ENCODE measurements at places on chromosomes 5 and 9.

DNA sequence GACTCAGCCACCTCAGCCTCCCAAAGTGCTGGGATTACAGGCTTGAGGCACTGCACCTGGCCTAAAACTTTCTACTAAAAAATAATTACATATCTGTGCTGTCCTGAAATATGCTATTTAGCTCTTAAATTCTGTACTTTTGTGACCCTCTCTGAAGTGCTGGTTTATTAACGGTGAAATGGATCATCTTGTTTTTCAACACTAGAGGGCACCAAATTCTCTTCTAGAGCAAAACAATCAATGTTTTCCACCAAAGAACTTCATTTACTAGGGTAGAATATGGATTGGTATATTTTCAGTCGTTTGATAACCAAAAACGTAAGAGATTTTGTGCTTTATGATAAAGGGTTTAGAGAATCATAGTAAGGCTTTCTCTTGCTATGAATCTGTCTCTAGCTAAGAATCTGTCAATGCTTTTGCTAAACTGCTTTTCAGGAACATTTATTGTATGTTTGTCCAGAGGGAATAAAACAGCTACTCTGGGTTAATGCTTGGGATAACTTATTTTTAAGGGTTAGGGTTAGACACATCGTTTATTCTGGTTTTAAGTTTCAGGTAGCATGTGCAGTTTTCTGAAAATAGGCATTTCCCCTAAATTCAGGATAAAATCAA lies 63.6 kb downstream of the RNF180 start:
- DNase-seq = peak; percentile 65

DNA sequence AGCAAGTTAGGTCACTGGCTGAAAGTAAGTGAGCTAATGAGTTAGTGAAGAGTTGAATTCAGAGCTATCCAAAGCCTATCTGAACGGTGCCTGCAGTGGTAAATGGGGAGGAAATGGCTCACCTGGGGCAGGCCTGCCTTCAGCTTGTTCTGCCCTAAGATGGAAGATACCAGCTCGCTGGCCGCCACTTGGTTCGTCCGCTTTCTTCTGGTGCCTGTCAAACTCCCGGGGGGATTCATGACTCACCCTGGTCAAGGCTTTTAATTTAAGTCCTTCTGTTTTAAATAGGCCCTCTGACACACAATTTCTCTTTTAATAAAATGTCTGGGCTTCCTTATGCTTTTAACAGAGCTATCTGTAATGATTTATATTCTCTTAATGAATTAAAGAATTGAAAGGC lies 78.8 kb downstream of the CFAP90 start:
- no peak for DNase-seq

GRCh38 chr5:146825033-146825432 lies 53.5 kb downstream of the PPP2R2B start:
- peak; percentile 63 for DNase-seq

- DNase-seq = no peak
Observed at GRCh38 chr5:135694012-135694411, 115.2 kb upstream of the CXCL14 start.

- DNase-seq = no peak
Observed at GRCh38 chr9:128001779-128002298, 21.1 kb upstream of the EEIG1 start.

DNA sequence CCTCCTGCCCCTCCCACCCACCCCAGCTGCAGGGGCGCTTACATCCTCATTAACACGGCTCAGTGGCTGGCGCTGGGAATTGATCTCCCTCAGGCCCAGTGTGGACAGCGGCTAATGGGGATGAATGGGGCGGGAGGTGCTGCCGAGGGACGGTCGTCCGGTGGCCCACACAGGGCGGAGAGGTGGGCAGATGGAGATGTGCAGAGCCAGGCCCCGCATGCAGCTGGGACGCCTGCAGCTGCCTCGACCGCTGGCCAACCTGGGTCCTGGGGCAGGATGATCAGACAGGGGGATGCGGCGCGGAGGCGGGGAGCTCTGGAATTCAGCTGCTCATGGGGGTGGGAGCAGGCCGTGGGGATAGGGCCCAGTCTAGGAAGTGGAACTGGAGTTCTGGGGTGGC lies 17.6 kb downstream of the TSPAN17 start:
- no peak for DNase-seq

GRCh38 chr5:1504069-1504595 lies 19.6 kb downstream of the LPCAT1 start:
- DNase-seq = no peak

- no peak for DNase-seq
Observed at GRCh38 chr9:129550199-129550839, 70.6 kb downstream of the C9orf50 start.

GRCh38 chr9:123471843-123472570 lies 116.0 kb downstream of the CRB2 start:
- DNase-seq = no peak

DNA sequence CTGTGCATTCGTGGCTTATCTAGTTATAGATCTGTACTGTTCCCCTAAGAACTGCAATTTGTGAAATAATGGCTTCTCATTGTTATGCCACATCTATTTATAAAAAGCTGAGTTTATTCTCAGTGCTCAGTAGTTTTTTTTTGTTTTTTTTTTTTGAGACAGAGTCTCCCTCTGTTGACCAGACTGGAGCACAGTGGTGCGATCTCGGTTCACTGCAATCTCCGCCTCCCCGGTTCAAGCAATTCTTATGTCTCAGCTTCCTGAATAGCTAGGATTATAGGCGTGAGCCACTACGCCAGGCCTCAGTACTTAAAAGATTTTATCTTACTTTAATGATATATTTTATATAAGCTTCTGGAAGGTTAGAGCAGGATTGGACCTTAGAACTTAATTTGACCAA lies 19.0 kb downstream of the SEC61B start:
- no peak for DNase-seq

DNA sequence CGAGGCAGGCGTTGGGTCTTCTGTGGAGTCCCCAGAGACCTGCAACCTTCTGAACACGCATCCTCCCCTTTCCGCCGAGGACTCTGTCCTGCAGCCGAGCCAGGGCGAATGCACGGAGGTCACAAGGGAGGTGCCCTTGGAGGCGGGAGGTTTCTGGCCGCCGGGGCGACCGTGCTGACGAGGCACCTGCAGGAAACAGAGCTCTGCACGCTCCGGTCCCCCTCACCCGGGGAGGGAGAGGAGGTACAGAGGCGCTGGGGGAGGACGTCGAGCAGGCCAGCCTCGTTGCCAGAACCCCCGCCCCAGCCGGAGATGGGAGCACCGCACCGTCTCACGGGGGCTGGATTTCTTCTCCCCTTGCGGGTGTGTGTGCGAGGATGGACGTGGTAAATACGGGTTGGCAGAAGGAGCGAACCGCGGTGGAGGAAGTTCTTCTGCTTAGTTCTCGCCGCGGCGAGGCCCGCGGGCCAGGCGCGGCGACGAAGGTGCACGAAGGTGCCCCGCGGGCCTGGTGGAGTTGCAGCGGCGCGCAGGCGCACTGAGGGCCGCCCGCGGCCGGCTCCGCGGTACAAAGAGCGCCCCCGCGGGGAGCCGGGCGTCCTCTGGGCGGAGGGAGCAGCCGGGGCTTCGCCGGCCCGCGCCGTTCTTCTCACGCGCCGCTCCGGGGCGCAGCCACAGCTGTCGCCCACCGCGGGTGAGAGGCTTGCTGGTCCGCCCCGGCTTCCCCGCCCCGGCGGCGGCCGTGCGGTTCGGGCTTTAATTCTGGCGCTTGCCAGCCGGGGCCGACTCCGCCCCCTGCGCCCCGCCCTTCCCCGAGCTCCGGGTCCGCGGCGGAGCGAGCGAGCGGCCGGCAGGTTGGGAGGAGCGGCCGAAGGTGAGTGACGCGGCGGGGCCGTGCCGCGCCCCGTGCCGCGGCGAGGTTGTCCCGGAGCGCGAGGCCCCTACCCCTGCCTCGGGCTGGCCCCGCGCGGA lies 289.5 kb downstream of the DOCK8 start:
- peak; percentile 75 for DNase-seq

DNA sequence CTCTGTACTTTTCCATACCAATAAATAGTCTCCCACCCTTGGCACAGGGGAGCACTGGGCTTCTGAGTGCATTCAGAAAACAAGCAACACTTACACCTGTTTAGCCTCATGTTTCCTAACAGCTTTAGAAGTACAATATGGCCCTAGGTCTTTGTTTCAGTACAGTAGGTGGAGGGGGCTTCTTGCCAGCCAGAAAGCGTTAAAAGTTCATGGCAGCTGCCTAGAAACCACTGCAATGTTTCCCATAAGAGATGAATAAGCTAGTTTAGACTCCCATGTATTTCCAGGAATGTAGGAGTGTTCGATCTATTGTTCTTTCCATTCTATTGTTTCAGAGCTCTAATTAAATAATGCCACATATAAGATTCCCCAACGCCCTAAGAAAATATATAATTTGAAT lies 444.8 kb downstream of the ARHGEF28 start:
- no peak for DNase-seq

GRCh38 chr9:5854063-5854790 lies 21.3 kb upstream of the ERMP1 start:
- no peak for DNase-seq

- no peak for DNase-seq
Observed at GRCh38 chr5:3393122-3393919, 202.3 kb upstream of the IRX1 start.

- DNase-seq = no peak
Observed at GRCh38 chr5:102955488-102955887, 164.4 kb downstream of the GIN1 start.

- DNase-seq = no peak
Observed at GRCh38 chr9:18889550-18889949, 143.5 kb downstream of the SAXO1 start.

DNA sequence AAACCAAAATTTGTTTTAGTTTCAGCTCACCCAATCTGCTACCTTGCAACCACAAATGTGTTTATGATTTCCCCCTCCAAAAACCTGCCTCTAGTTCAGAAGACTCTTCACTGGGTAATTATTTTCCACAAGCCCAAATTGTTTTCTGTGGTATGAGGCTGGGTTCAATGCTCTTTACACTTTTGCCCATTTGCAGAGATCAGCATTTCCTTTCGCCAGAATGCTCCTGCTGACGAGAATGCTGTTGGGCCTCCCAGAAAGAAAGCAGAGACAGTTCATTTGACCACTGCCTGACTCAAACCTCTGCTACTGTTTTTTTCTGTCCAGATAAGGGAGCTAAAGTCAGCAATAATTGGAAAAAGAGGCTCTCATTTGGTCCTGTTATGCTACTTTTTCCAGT lies 427.3 kb downstream of the PDE4D start:
- no peak for DNase-seq

DNA sequence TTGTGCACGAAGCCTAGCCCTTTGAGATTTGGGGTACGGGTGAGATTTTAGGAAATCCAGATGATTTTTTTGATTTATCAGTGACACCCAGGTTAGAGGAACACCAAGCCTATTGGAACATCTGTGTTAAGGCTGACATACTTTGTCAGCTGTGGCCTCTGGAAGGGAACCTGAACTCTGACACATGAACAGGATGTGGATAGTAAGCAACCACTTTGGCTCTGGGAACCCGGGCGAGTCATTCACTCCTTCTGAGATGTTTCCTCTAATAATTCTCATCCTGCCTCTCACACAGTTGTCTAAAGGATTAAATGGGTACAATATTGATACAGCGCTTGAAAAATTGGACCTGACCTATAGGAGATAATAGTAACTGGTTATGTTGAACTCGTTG lies 67.8 kb downstream of the FGF1 start:
- DNase-seq = no peak

GRCh38 chr9:20321423-20322082 lies 300.7 kb downstream of the MLLT3 start:
- DNase-seq = peak; percentile 5

GRCh38 chr9:77885104-77885672 lies 146.4 kb downstream of the GNAQ start:
- DNase-seq = no peak

- DNase-seq = no peak
Observed at GRCh38 chr5:56757077-56757476, 58.3 kb upstream of the MAP3K1 start.

DNA sequence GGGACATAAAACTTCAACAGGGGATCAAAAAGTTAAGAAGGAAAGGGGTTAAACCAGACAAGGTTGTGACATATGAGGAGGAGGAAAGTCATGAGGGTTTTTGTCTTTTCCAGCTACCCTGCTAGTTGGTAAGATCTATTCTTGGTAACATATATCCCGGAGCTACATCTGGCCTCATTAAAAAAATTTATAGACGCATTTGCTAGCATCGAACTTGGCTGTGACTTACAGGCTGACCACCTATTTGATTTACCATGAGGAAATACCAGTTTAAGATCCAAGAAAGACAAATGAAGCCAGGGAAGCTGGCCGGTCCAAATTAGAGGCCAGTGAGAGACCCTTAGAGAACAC lies 87.6 kb upstream of the NIPAL4 start:
- DNase-seq = no peak

DNA sequence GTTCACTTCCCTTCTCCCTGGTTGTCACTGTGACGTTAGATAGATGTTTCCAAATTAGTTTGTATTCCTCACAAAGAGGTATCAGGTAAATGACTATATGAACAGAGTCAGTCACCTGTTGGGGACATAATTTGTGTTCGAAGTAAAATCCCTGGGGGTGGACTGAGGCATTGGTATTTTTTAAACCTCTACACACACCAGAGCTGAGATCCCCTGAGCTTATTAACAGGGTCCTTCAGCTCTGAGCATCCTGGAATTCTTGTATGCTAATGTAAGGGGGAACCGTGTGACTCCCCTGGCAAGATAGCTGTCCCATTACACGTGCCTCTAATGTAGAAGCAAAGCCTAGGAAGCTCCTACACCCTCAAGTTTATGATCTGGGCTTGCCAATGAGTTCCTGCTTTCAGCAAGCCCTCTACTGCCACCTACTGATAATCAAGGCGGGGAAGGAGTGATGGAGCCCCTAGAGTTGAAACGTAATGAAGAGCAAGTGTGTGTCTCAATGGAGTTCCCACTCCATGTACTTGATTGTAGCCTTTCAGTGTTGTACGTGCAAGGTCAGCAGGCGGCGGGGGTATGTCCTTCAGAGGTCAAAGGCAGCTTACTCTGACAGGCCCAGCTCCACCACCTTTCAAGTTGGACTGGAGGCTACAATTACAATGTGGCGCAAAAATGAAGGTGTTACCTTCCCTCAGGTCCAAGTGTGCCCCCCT lies 14.4 kb downstream of the PRKACG start:
- peak; percentile 97 for DNase-seq

DNA sequence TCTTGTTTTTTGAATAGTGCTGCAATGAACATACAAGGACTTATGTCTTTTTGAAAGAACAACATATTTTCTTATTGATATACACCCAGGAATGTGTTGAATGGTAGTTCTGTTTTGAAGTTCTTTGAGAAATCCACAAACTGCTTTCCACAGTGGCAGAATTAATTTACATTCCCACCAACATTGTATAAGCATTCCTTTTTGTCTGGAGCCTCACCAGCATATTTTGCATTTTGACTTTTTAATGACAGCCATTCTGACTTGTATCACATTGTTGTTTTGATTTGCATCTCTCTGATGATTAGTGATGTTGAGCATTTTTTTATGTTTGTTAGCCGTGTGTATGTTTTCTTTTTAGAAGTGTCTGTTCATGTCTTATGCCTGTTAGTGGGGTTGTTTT lies 524.9 kb downstream of the SEMA5A start:
- no peak for DNase-seq

DNA sequence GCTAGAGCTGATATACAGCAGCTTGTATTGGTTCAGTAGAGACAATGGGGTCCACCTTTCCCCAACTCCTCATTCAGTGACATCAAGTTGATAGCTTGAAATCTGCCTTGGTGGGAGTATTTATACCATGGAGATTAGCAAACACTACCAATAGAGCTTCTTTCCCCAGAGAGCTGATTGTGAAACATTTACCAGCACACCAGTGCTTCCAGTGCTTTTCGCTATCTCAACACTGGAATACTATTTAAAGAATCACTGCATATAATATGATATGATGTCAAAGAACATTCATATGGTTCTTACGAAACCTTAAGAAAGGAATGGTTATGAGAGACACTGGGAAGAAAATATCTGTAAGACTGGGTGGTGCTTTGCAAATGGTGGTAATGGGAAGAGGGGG lies 21.8 kb upstream of the RNF145 start:
- no peak for DNase-seq

- DNase-seq = no peak
Observed at GRCh38 chr9:33117306-33117705, 40.8 kb upstream of the SMU1 start.

All from hematopoietic multipotent progenitor cell treated with erythropoietin and hydrocortisone succinate and interleukin-3 and kit ligand, for 6 days (in vitro differentiated cells).